ENCODE measurements at places on chromosomes 12 and 14.

DNA sequence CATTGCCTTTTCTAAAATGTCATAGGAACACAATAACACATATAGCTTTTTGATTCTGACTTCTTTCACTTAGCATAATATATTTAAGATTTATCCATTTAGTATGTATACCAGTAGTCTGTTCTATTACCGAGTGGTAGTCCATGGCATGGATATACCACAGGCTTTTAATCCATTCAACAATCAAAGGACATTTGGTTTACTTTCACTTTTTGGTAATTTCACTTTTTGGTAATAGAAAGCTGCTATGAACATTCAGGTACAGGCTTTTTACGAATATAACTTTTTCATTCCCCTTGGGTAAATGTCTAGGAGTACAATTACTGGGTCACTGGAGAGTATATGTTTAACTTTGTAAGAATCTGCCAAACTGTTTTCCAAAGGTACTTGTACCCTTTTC lies 100.7 kb upstream of the PRICKLE1 start:
- no peak for DNase-seq

DNA sequence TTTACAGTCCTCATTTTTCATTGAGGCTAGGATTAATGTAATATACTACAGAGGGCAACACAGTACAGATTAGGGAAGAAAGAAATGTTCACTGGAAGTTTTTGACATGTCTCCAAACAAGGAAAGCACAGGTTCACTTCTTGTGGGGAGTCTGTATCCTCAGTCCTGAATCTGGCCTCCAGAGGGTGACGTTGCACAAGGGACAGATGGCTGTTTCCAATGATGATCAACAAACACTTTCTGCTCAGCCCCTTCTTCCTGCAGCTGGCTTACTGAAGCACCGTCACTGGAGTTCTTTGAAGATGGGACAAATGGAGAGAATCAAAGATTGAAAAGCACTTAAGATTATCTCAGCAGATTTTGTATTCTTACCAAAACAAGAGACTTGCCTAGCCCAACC lies 123.3 kb upstream of the OR4E1 start:
- no peak for DNase-seq

DNA sequence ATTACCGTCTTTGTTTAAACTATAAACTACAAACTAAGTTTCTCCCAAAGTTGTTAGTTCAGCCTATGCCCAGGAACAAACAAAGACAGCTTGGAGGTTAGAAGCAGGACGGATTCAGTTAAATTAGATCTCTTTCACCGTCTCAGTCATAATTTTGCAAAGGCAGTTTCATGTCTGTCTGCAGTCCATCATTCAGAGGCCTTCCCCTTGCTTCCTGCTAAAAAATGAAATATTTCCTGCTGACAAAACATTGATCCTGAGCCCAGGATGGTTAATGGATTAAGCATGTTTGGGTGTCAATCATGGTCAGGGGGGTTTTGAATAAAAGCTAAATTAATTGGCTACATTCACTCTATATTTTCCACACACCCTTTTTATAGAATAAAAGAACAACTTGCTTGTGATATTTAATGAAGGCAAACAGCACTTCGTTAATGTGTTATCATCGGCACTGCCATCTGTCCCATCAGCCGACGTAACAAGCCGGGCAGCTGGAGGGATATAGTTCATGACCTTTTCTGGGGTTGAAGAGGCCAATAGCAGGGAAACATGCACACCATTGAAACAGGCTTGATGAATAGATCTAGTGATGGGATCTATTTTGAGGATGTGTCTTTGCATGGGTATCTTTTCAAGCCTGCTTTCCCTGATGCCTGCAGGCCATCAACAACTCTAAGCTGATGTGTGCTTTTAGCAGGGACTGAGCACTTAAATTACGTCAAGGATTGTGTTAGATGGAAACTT lies 521.3 kb upstream of the TMEM132C start:
- no peak for DNase-seq

GRCh38 chr12:47950856-47951468 lies 12.4 kb upstream of the TMEM106C start:
- DNase-seq, result no peak

DNA sequence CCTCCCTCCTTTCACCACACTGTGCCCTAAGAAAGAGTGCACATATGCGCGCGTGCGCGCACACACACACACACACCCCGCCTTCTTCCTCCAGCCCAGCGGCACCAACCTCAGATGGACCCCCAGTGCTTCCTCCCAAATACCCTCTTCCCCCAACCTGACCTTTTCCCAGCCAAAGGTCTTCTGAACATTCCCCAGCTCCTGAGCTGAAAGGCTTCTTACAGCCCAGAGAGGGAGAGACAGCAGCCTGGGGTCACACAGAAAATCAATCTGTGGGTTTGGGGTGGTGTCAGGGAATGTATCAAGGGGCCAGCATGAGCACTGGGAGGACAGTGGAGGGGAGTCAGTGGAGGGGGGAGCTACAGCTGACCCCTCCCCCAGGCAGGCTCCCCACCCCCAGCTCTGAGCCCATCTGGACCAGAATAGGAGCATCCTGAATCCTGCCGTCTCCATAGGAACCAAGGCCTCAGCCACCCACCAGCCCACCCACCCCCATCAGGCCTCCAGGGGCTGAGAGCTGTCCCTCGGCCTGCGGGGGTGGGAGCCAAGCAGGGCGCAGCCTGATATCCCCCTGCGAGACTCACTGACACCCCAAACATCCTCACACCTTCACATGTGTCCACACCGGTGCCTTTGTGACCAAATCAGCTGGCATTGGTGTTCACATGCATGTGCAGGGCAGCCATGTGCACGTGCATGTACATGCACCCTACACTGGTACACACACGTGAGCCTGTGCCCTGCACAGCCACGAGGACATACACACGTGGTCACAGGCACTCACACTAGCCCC lies 5.7 kb downstream of the RASAL1 start:
- DNase-seq, result no peak
